Fibroblast of skin of scalp (primary cell): ENCODE measurements at places on chromosomes 5 and 9.

DNA sequence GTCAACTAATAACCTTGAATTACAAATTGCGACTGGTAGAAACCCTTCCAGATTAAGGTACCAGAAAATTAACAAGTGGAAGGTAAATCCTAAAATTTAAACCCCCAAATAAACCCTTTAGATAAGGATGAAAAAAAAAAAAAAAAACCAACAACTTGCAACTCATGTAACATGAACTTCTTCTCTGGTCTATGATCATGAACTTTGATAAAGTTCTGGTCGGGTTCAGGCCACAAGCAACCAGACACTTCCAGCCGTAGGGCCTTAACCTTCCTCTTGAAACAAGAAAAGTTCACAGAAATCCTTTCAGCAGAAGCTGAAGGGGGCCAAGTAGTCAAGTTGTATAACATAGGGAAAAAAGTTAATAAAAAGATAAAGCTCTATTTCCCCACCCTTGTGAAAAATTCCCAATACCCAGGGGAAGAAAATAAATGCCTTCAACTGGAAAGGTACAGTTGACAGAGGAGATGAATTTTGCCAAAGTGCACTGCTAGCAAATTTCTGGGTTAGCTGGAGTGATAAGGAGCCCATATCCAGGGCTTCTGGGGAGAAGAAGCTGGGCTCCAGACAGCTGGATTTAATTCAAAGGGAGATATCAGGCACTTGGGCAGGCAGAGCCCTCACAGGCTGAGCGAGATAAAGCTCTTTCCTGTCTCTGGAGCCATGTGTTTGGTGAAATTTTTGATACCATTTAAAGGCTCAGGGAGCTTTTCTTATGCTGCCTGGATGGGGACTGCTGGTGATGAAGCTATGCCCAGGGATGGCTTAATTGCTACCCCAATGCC is 234.2 kb upstream of the PANK3 start:
- no peak for DNase-seq

GRCh38 chr9:72618811-72619210 is 97.4 kb downstream of the TMC1 start:
- peak; percentile 11 for DNase-seq

DNA sequence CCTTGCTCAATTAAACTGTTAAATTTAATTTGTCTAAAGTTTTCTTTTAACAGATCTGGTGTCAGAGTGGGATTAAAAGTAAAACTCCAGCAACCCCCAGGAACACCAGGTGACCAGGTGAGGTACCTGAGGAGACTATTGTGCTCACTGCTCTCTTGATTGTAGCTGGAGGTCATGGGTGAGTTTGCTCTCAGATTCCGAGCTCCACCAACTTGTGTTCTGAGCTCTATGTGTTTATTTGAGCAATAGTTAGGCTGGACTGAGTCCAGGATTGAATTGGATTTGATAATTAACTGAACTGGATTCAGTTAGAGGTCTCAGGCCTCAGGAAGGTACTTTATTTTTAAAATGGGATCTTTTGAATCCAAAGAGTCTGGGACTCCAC is 17.9 kb upstream of the SCGB3A2 start:
- no peak for DNase-seq

- no peak for DNase-seq
These were observed 1121.6 kb downstream of the MAT2B start for GRCh38 chr5:164627021-164627420.

- DNase-seq: peak; percentile 83
These were observed 68.2 kb upstream of the CKMT2 start for GRCh38 chr5:81164936-81165335.

GRCh38 chr5:82363524-82363923 is 85.4 kb upstream of the RPS23 start:
- DNase-seq: no peak

- DNase-seq: no peak
These were observed 350.5 kb downstream of the SLIT3 start for GRCh38 chr5:168950241-168950951.

- peak; percentile 51 for DNase-seq
These were observed 84.7 kb downstream of the CMYA5 start for GRCh38 chr5:79774171-79774854.

GRCh38 chr5:132013711-132014110 is 2.3 kb upstream of the ACSL6 start:
- DNase-seq: no peak

DNA sequence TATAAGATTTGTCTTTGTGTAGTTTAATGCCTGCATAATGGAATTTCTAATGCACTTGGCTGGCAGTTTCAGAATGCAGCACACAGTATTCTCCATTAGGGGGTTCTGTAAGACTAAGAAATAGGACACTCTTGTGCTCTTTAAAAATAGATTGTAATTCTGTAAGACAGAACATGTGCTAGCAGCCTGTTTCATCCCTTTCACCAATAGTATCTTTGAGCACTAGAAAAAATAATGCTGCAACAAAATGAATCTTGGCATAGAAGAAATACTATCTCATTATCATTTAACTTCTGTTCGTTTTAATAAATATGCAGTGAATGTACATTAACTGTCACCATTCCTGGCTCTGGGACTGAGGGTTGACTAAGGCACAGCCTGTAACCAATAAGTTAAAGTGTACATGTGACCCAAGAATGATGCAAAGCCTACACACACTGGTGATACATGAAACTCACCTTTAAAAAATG is 23.8 kb upstream of the ZNF622 start:
- DNase-seq: peak; percentile 59

DNA sequence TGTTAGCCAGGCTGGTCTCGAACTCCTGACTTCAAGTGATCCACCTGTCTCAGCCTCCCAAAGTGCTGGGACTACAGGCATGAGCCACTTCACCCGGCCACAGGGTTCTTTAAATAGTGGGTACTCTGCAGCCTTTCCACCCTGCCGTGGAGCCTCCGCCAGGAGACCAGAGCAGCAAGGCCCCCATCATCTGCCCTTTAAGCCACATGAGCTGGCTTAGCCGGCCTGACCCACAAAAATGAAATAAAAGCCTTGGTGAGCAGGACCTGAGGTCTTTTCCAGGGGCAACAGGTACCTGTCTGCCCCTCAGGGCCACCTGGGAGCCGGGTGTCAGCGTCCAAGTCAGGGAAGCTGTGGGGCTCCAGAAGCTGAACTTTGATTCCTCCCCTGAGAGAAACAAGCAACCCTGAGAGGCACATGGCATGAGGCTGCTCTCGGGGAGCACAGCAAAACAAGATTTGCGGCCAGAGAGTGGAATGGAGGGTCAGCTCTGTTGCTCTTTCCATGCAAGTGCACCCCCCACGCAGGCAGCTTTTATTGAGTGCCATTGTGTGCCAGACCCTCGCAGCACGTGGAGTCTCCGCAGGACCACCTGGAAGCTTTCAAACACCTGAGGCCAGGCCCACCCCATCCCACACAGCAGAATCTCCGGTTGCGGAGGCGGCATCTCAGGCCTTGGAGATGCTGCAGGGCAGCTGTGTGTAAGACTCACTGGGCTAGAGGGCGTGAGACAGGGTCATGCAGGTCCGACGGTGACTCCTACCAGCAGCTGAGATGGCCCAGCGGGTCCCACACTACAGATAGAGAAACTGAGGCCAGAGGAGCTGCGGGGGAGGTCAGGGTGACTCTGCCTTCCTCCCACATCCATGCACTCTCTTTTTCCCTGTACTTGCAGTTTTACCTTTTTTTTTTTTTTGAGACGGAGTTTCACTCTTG is 4.8 kb upstream of the WNK2 start:
- no peak for DNase-seq

DNA sequence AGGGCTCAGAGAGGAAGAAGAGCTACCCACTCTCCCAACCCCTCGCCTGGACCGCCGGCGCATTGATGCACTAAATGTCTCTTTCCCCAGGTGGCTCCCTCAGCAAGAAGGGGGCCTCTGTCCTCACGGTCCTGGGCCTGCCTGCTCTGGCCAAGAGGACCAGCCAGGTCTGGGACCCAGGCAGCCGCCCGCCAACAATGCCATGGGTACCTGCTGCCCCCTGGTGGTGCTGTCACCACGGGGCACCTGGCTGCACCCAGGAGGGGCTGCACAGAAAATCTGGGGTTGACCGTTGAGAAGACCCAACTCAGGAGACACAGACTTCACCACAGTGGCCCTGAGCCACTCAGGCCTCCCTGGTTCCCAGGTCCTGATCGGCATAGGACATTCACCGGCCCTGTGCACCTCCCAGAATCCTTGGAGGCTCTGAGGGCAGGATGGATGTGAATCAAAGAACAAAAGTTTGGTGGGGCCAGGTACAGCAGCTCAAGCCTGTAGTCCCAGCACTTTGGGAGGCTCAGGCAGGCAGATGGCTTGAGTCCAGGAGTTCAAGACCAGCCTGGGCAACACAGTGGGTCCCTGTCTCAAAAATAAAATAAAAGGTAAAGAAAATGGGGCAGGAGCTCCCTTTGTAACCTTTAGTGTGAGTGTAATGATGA is 2.4 kb upstream of the VAV2 start:
- DNase-seq: peak; percentile 61

DNA sequence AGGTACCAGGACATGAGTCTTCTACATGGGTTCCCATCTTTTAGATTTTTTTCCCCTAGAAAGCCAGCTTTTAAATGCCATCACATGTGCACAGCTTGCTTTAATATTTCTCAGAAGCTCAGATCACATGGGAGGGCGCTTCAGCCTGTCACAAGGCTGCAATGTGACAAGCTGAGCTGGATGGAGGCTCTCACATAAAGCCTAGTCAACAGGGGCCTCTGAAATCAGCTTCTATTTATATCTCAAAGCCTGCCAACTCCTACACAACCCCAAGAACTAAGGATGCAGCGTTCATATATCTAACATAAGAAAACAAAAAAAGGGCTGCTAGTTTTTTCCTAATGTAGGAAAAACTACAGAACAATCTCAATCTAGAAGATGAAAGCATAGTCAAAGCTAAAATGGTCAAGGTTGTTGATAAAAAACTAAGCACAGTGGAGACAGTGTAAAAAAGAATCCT is 2.3 kb downstream of the ZFAND5 start:
- peak; percentile 84 for DNase-seq

- peak; percentile 89 for DNase-seq
These were observed 57.7 kb downstream of the DCP2 start for GRCh38 chr5:113034182-113034773.

DNA sequence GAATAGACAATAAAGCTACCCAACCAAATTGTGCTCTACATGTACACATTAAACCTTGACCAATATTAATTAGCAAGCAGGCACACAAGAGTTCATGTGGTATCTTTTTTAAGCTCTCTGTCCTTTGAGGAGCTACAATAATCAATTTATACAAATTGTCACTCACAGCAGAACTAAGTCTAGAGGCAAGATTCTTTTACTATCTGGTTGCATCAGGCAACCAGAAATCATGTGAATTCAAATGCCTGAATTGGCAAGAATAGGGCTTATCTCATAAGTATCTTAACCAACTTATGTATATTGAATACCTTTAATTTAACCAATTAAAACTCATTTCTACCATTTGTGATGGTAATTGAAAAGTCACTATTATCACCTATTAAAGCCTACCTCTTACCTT is 145.5 kb upstream of the HAPLN1 start:
- peak; percentile 14 for DNase-seq

- no peak for DNase-seq
These were observed 65.1 kb upstream of the DNAH5 start for GRCh38 chr5:14009575-14009974.

GRCh38 chr5:55241746-55242145 is 8.3 kb upstream of the CCNO start:
- no peak for DNase-seq
